ENCODE measurements at places on chromosomes 5 and 9. TPM values are rescaled to one million over a fixed set of nuclear protein-coding genes. Genes with fewer than 3 reads are reported as not detected.

The ROR2 gene
- 142 TPM for total RNA-seq

DNA sequence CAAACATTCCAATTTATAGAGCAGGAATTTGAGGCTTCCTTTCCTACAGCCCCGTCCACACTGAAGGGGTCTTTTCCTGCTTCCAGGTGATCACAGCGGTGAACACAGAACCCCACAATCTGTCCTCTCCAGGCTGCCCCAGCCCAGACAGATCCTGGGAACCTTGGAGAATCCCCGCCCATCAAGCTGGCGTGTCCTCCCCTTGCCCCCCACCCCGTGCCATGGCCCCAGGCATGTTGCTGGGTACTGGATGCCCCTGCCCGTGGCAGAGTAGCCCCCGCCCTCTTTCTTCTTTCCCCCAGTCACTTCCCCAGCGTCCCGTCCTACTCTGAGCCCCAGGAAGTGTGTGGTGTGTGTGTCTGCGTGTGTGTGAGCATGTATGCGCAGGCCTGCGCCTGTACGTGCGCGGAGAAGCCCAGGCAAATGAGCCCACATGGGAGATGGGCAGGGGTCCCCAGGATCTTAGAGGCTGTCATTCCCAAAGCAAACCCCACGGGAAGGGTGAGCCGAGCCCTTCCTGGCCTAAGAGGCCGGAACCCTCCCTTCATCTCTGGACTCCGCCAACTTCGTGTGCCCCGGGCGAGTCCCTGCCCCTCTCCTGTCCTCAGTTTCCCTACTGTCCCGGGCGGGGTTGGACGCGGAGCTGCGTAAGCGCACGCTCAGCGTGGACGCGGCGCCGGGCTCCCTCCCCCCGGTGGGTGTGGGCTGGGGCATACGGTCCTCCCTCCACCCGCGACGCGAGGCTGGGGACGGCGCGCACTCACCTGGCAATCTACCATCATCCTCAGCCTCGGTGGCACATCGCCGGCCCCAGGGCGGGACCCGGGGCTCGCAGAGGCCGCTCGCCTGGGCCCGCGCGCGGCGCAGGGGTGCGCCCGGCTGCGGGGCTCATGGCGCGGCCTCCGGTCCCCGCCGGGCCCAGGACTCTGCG is 15.2 kb downstream of the GBGT1 start:
- H3K4me1 ChIP-seq = peaks cover 9% of the 10 kb centered on the region
- H3K36me3 ChIP-seq = peaks cover 5% of the 10 kb centered on the region
- H3K27me3 ChIP-seq = no peaks in the 10 kb centered on the region
- peak overlapping the region; percentile 79 for H3K27ac ChIP-seq
- peak; percentile 68 for DNase-seq

GRCh38 chr9:128405780-128406171 is 14.9 kb upstream of the CERCAM start:
- H3K27me3 ChIP-seq = peaks cover 46% of the 10 kb centered on the region
- H3K4me1 ChIP-seq = no peaks in the 10 kb centered on the region
- no peak overlapping the region for H3K4me3 ChIP-seq
- peak overlapping the region; percentile 95 for H3K27ac ChIP-seq

DNA sequence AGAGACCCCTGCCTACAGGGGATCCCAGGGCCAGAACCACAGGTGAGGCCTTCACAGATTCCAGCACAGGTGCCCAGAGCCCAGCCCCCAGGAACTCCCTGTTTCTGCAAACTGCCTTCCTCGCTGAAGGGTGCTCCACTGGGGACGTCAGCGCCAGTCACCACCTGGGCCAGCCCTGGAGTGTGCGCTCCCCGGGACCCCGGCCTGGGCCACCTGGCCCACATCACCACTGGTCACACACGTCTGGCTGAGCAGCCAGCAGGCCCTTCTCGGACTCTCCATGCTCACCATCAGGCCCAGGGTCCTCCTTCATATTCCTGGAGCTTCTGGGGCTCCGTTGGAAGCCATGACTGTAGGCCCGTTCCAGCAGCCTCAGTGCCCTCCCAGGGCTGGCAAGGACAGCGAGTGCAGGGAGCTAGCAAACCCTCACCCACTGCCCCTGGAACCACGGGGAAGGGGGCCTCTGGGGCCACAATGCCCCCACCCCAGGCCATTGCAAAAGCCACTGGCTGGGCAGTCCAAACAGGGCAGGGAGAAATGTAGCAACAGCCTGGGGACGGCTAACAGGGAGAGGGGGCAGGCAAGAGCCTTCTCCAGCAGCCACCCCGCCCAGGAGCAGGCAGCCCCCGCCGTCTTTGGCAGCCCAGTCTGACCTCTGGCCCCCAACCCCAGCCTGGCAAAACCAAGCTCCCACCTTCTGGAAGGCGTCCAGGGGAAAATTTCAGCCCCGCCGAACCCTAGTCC is 1.3 kb downstream of the AGPAT2 start:
- peaks cover 4% of the 10 kb centered on the region for H3K4me1 ChIP-seq
- H3K27ac ChIP-seq = no peak overlapping the region

DNA sequence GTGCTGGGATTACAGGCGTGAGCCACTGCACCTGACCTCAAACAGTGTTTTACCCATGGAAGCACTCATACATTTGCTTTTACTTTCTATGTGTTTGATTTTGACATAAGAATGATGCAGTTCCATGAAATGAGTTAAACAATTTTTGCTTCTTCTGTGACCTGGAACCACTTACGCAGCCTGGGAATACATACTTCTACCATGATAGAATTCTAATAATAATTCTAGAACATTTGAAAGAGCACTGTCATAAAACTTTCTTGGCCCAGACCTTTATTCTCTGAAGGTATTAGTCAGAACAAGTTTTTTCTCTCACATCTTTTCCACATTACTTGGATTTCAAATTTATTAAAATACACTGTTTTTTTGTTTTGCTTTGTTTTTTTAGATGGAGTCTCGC is 25.3 kb upstream of the COL5A1 start:
- no peak overlapping the region for H3K4me3 ChIP-seq
- H3K4me1 ChIP-seq = peaks cover 6% of the 10 kb centered on the region
- H3K27me3 ChIP-seq = no peaks in the 10 kb centered on the region
- no peak overlapping the region for H3K27ac ChIP-seq
- no peaks in the 10 kb centered on the region for H3K36me3 ChIP-seq

All from endodermal cell (in vitro differentiated cells).